ENCODE measurements at places on chromosomes 1 and 21.

- no peak for DNase-seq
Observed at GRCh38 chr1:161900160-161900559, 123.5 kb downstream of the OLFML2B start.

GRCh38 chr1:240980342-240980741 is 368.4 kb upstream of the GREM2 start:
- DNase-seq = no peak

DNA sequence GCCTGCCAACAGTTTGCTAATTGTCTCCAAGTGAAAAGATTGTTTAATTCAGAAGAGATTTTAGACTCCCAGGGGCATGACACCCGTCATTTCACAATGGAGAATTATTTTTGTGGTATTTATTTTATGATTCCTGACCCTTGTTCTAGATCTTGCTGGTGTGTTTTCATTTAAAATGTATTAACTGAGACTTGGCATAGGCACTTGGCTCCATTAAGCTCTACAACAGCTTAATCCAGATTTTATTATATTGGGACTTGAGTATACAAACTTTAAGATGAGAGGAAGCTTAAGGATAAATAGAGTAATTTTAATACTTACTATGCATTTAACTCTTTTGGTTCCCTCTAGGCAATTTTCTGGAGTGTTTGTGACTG is 101.3 kb upstream of the KCNE2 start:
- no peak for DNase-seq

DNA sequence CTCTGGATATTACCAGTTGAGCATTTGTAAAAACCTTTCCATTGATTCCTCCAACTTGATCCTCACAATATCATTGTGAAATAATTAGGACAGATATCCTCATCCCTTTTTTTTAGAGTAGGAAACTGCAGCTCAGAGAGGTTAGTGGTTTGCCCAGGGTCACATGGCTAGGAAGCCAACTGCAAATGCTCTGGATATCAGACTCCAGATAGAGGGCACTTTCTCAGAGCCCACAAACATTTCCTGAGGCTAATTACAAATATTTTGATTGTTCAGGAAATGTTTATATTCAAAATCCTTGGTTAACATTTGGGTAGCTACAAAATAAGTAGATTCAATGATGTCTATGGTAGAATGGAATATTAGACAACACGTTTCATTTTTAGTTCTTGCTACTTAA is 154.8 kb upstream of the DPYD start:
- DNase-seq = no peak

GRCh38 chr1:221182791-221183533 is 303.7 kb downstream of the HLX start:
- DNase-seq = no peak

- no peak for DNase-seq
Observed at GRCh38 chr1:235149824-235150223, 11.2 kb downstream of the RBM34 start.

- no peak for DNase-seq
Observed at GRCh38 chr1:68442822-68443556, 6.8 kb downstream of the RPE65 start.

GRCh38 chr1:9689011-9689706 is 37.6 kb downstream of the PIK3CD start:
- peak; percentile 82 for DNase-seq

GRCh38 chr1:15134285-15134684 is 19.3 kb upstream of the TMEM51 start:
- DNase-seq = no peak

GRCh38 chr1:117576236-117576635 is 29.6 kb upstream of the TENT5C start:
- no peak for DNase-seq

- no peak for DNase-seq
Observed at GRCh38 chr1:113074237-113074636, 1.2 kb downstream of the LRIG2 start.

GRCh38 chr1:243501002-243501401 is 245.2 kb downstream of the SDCCAG8 start:
- no peak for DNase-seq

DNA sequence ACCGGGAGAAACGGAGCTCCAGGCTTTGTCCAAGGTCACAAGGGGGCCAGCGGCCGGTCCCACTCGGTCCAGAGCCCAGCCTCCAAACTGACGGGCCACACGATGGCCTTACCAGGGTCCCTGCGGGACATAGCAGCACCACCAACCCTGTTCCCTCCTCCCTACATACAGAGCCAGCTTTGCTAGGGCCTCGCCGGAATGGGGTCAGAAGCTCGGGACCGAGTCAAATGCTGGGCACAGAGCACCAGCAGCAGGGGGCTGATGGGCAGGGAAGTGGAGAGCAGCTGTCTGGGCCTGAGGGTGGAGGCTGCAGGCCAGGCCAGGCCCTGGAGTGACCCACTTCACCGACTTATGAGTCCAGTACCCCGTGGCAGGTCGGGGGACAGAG is 14.9 kb upstream of the TTC39A start:
- no peak for DNase-seq

- DNase-seq = no peak
Observed at GRCh38 chr1:218101409-218101808, 183.7 kb upstream of the RRP15 start.

GRCh38 chr1:248756636-248757035 is 1.1 kb upstream of the LYPD8 start:
- no peak for DNase-seq

DNA sequence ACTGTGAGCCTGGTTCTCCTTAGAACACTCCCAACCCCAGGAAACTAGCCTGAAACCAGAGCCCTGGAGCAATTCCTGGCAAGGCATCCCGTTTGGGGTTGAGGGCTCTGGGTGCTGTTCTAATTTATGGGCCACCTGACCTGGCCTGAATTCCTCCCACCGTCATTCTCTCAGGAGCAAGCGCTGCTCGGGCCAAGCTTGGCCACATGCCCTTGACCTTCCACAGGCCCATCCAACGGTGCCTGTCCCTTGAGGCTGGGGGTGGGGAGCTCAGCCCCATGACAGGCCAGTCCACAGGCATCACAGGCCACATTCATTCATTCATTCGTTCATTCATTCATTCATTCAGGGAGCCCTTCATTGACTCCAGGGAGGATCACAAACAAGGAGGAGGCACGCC is 5.3 kb downstream of the PADI2 start:
- DNase-seq = no peak

GRCh38 chr1:234405676-234406075 is 32.4 kb downstream of the COA6 start:
- DNase-seq = no peak
